Activated CD8-positive, alpha-beta memory T cell treated with anti-CD3 and anti-CD28 coated beads, Interleukin-2, amount 50 U/mL, for 48 hours (primary cell): ENCODE measurements at places on chromosomes 7 and 10.

DNA sequence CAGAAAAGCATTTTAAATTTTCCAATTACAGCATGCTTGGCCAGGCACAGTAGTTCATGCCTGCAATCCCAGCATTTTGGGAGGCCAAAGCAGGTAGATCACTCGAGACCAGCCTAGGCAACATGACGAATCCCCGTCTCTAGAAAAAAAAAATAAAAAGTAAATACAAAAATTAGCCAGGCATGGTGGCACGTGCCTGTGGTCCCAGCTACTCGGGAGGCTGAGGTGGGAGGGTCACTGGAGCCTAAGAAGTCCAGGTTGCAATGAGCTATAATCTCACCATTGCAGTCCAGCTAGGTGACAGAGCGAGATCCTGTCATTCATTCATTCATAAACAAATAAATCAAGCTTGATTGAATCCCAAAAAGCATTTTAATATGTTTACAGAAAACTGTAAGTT lies 234.9 kb downstream of the PARD3 start:
- no peak for DNase-seq

GRCh38 chr7:104805449-104806317 lies 208.3 kb upstream of the KMT2E start:
- no peak for DNase-seq

GRCh38 chr7:28641752-28642545 lies 229.6 kb downstream of the CREB5 start:
- DNase-seq = no peak

DNA sequence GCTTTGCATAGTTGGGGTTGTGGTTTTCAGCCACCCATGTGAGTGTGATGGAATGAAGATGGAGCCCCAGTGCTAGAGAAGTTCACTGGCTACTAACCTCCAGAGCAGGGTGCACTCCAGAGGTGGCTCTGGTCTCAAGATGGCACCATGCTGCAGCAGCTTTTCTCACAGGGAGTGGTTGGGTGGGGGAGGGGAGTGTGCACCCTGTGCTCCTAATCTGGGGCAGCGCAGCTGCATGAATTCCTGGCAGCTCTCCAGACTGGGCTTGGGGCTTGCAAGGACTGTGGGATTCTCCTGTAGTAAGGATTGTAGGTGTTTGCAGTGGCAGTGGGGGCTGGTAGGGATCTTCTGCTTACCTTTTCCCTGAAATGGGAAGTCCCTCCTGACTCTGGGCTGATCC lies 23.7 kb downstream of the PHTF2 start:
- DNase-seq = no peak

- DNase-seq = no peak
Measured at GRCh38 chr10:47354165-47354564, 6.0 kb downstream of the RBP3 start.

DNA sequence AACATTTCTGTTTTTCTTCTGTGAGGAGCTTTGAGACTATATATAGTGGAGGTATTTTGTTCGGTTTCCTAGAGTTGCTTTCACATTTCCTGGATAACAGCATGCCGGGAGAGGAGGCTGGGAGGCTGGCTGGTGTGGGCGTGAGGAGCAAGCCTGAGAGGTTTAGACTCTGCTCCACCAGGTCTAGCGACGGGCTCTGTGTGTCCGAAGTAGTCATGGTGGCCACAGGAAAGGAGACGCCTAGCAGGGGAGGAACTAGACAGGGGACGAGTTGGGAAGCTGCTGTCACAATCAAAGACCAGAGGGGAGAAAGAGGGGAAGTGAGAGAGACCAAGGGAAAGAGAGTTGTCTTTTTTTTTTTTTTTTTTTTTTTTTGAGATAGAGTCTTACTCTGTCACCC lies 19.6 kb downstream of the PTPRE start:
- no peak for DNase-seq
